ENCODE measurements at places on chromosomes 4 and X.
A peak's percentile ranks its signal among the peaks of the same experiment; 100 is the strongest.

DNA sequence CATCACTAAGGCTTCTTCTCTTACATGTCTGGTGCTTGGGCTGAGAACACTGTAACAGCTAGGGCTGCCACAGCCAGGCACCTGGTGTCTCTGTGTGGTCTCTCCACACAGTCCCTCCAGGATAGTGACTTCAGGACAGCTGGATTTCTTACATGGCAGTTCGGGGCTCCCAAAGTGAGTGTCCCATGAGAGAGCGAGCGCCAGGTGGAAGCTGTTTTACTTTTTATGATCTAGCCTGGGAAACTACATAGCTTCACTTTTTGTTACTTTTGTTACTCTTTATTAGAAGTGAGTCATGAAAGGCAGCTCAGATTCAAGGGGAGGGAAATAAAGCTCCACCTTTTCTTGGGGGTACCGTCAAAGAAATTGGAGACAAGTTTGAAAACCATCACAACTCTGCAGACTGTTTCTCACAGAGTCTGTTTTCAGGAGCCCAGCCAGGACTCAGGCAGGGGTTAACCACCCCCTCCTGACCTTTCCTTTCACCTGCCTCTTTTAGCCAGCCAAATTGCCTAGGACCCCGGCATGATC lies 373.0 kb downstream of the MID1IP1 start:
- DNase-seq, result no peak

GRCh38 chrX:75609406-75609805 lies 86.6 kb upstream of the ZDHHC15 start:
- DNase-seq, result no peak

DNA sequence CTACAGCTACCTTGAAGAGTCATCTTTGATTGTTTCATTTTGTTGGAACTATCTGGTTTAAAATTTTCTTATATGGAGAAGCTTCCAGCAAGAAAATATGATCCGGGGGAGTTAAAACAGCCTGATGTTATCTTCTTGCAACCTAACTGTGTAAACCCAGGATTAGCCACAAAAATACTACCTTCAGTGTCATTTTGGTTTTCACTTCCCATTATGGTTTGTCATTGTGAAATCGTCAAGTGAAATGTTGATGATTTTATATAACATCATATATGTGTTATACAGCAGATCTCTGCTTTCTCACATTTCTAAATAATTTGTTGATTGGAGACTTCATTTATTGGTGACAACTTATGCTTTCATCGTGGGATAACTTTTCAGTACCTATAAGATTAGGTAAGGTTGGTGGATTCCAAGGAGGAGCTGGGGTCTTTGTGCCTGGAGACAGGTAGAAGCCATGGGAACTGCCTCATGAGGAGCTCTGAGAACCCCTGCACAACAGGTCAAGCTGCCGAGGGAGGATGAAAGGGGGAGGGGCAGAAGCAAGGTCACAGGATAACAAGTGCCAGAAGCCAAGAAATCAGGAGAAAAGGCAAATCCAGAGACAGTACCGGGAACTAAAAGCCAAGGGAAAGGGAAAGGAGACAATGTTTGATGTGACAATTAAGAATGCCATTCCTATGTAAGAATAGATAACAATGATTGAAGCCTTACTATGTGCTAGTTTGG lies 7.2 kb downstream of the ARHGAP24 start:
- no peak for DNase-seq

DNA sequence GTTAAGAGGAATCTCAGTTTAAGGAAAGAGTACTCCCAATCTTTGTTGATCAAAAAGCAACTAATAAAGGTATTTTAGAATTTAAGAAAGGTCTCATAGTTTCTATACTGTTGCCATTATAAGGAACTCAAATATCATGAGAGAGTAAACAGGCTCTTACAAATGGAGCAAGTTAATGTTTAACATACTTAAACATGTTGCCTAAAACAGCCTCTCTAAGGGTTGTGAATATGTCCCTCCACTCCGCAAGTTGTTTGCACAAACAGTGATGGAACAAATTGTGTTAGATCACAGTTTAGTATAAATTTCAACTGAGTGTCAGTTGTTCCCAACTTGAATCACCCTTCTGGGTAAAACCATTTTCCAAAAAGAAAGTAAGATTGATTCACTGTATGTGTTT lies 1678.3 kb downstream of the PCDH19 start:
- no peak for DNase-seq

- no peak for DNase-seq
These were observed 51.1 kb upstream of the SYTL5 start for GRCh38 chrX:37955273-37955672.

GRCh38 chr4:40837094-40837870 lies 87.5 kb downstream of the NSUN7 start:
- no peak for DNase-seq

- no peak for DNase-seq
These were observed 175.7 kb upstream of the TBC1D9 start for GRCh38 chr4:140931911-140932310.

DNA sequence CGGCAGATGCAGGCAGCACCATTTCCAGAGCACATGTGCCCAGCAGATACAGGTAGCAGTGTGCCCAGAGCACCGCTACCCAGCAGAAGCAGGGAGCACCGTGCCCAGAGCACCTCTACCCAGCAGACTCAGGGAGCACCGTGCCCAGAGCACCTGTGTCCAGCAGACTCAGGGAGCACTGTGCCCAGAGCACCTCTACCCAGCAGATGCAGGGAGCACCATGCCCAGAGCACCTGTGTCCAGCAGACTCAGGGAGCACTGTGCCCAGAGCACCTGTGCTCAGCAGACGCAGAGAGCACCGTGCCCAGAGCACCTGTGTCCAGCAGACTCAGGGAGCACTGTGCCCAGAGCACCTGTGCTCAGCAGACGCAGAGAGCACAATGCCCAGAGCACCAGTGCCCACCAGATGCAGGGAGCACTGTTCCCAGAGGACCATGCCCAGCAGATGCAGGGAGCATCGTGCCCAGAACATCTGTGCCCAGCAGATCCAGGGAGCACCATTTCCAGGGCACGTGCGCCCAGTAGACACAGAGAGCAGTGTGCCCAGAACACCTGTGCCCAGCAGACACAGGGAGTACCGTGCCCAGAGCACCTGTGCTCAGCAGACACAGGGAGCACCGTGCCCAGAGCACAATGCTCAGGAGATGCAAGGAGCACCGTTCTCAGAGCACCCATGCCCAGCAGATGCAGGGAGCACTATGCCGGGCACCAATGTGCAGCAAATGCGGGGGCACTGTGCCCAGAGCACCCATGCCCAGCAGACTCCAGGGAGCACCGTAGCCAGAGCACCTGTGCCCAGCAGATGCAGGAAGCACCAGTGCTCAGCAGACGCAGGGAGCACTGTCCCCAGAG lies 236.4 kb downstream of the DHRSX start:
- DNase-seq, result no peak

- no peak for DNase-seq
These were observed 30.7 kb upstream of the RPS6KA6 start for GRCh38 chrX:84218726-84219125.

DNA sequence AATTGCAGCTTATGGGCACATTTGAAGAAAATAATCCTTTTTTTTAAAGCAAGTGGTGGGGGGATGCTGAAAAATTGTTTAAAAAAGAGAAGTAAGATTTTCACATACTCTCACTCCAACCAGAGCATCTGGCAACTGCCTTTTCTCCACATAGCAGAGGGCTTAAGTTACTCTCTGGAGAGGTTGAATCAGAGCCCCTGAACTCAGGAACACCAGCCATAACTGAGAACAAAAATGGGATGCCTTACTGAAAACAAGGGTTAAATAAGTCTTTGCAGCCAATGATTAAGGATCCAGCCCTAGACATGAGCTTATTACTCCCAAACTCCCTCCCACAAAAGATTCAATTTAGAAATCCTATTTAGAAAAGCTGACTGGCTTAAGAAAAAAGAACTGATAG lies 27.5 kb downstream of the CASK start:
- no peak for DNase-seq

GRCh38 chr4:8537041-8537461 lies 43.1 kb upstream of the GPR78 start:
- no peak for DNase-seq

DNA sequence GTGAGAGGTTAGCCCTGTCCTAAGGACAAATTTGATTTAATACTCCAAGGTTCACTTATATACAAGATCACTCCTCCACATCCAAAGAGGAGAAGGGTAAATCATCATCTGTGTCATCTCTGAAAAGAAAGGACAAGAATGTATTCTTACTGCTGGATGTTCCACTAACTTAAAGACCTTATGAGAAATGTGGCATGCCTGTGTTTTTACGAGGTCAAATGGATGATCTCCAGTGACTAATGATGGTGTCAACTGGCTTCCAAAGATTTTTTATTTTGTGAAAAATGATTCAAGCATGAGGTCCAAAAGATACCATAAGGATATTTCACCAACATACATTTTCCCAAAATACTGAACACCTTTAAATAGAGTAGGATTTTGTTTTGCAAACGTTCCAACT lies 143.4 kb downstream of the PTCHD1 start:
- no peak for DNase-seq

- no peak for DNase-seq
These were observed 4.8 kb downstream of the WDR44 start for GRCh38 chrX:118350706-118351105.

- DNase-seq, result no peak
These were observed 4.5 kb downstream of the PRR27 start for GRCh38 chr4:70158576-70158975.

DNA sequence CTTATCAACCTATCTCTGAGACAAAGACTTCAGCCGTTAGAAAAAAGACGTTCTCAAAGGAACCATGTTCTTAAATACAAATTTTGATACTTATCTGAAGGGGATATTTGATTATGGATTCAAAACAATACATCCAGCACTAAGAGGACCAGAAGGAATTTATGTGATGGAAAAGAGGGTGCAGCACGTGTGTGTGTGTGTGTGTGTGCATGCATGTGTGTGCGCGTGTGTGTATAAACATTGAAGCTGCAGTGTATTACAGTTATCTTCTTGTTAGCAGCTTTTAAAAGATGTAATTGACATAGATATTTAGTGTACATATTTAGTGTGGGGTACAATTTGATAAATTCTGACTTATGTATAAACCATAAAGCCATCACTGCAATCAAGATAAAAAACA lies 44.9 kb downstream of the ANK2 start:
- no peak for DNase-seq

GRCh38 chrX:10828640-10829039 lies 208.3 kb upstream of the MID1 start:
- no peak for DNase-seq

- DNase-seq, result no peak
These were observed 61.1 kb downstream of the PPARGC1A start for GRCh38 chr4:23828779-23829178.

DNA sequence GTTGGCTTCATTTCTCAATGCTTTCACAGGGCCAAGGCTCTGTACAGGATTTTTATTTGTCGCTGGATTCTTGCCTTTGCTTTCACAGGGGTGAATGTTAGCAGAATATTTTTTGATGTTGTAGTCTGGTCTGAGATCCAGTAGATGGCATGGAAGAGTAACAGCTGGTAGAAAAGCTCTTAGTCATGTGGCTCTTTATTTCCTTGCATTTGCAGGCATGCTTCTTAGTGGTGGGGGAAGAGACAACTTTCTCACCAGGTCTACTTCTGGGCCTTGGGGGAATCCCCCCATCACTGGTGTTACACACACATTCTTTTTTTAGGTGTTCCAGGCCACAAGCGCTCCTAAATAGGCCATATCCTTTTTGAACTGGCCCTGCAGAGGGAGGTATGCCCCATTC lies 58.2 kb upstream of the DKK2 start:
- DNase-seq, result no peak

GRCh38 chrX:109440475-109440874 lies 41.4 kb downstream of the GUCY2F start:
- no peak for DNase-seq

DNA sequence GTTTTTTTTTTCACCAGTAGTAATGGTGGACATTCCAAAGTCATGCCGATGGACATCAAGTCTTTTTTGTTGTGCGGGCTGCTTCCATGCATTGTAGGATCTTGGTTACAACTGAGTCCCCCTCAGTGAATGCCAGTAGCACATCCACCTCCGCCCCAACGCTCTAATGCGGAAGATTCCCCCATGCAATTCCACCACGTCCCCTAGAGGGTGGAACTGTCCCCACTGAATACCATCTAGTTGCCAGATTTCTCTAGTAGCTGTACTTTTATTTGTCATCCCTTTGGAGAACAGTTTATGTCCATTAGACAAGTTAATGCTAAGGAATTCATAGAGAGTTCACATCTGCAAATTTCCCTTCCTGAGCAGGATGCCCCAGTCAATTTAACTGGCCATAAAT lies 6.7 kb downstream of the SHISA3 start:
- no peak for DNase-seq

GRCh38 chr4:184282895-184283654 lies 65.4 kb upstream of the ENPP6 start:
- DNase-seq, result no peak

GRCh38 chr4:56410247-56411062 lies 23.2 kb upstream of the AASDH start:
- peak; percentile 74 for DNase-seq

- no peak for DNase-seq
These were observed 150.9 kb upstream of the ANK2 start for GRCh38 chr4:112898357-112899141.

- DNase-seq, result peak; percentile 98
These were observed 32.9 kb upstream of the SH3D19 start for GRCh38 chr4:151358266-151358665.

GRCh38 chrX:138914767-138915166 lies 203.2 kb upstream of the FGF13 start:
- no peak for DNase-seq

GRCh38 chr4:98642991-98643426 lies 15.4 kb downstream of the TSPAN5 start:
- no peak for DNase-seq

DNA sequence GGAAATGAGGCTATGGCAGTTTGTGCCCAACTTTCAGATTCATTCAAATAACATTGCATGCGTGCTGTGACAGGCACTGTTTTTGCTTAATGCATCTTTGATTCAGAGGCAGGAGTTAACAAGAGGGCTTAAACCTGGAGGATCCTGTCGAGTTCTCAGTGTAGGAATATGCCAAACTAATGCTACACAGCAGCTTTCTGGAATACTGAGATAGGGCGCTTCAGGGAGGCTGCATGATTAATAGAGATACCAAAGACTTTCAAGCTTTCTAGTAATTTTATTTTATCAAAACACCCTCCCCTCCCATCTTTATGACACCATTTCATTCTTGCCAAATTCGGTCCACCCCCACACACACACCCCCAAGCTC lies 636 bp upstream of the TIMM8A start:
- DNase-seq, result no peak

DNA sequence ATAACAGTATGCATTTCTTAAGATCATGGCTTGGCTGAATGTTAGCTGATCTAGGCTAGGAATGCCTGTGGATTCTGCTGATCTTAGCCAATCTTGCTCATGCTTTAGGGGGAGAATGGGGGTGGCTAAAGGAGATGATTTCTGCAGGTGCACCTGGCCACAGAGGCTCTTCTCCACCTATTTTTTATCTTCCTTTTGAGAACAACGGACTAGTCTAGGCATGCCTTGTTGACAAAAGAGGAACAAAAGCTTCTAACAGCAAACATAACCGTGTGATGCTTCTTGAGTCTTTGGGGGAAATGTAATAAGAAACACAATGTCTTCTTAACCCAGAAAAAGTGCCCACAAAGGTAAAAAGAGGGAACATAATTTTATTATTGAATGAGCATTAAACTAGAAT lies 743.5 kb downstream of the ARAP2 start:
- no peak for DNase-seq

All from globus pallidus (tissue), 1 donor.